ENCODE measurements at places on chromosomes 5 and 9. TPM values are rescaled to one million over a fixed set of nuclear protein-coding genes. Genes with fewer than 3 reads are reported as not detected.

TLX3 gene
- polyA plus RNA-seq: not detected

TERT gene
- polyA plus RNA-seq: 4.3 TPM

IRGM gene
- polyA plus RNA-seq: not detected

DNA sequence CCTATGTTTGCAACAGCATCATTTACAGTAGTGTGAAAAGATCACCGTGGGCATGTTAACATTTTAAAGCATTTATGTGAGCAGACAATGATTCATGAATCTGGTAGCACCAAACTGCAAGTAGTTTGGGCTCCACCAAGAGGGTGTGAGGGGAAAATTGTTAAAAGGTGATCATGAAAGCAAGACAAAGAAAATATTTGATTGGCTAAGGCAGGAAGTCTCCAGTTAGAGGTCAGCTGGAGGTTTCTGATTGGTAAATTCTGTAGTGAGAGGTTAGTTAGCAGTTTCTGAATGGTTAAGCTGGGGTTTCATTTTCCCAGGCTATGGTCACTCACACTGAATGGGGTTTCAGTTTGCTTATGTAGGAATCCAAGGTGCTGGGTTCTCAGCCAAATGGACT lies 13.5 kb upstream of the DRD1 start:
- peak; percentile 30 for DNase-seq

GRCh38 chr9:119611565-119611964 lies 242.3 kb upstream of the BRINP1 start:
- DNase-seq: no peak

OR1J2 gene
- not detected for polyA plus RNA-seq

DNA sequence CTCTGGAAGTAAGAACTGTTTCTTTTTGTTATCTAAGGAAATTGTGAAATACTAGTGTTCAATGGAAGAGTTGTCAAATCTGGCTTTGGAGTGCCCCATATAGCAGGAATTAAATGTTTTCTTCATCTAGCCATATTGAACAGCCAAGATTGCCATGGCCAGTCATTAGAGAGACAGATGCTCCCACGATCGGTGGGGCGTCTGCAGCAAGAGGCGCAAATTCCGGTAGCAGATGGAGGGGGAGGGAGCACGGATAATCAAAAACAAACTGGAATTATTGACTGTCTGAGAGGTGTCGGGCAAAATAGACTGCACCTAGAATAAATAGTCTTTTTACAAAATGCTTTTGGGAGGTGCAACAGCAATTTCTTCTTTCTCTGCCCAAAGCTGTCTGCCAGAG lies 139.1 kb upstream of the FSTL4 start:
- DNase-seq: no peak

LMX1B gene
- polyA plus RNA-seq: not detected

ENTPD8 gene
- polyA plus RNA-seq: not detected

DNA sequence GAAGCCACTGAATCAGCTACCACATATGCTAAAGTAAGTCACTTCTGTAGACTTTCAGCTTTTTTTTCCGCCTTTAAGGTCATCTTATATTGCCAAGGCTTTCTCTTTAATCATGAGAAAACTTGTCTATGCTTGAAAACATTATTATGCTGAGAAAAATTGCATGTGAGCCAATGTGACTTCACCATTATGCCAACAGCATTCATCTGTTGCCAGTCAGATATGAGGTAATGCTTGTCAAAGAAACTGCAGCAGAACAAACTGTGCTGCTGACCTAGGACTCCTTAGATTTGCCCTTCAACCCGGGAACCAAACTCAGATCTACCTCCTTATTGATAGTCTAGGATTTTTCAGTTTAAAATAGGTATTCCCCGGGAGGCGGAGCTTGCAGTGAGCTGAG lies 34.3 kb downstream of the SLC44A1 start:
- no peak for DNase-seq

GRCh38 chr5:148817606-148818005 lies 8.8 kb upstream of the ADRB2 start:
- DNase-seq: no peak

DNA sequence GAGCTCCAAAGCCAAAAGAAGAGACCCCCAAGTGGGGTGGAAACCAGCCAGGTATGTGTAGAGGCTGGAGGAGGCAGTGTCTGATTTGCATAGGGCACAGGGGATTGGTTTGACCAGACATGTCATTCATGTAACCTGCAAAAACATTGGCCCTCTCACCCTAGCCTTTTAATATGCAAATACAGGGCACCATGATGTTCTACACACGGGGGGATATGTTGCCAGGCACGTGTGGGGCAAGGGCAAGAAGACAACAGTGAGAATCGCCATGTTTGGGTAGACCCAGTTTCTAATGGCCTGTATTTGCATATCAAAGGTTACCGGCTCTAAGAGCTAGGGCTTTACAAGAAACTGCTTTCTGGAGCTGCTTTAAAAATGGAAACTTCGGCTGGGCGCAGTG lies 208.9 kb downstream of the GOLPH3 start:
- DNase-seq: no peak

DEPDC1B gene
- polyA plus RNA-seq: 63.3 TPM

DNA sequence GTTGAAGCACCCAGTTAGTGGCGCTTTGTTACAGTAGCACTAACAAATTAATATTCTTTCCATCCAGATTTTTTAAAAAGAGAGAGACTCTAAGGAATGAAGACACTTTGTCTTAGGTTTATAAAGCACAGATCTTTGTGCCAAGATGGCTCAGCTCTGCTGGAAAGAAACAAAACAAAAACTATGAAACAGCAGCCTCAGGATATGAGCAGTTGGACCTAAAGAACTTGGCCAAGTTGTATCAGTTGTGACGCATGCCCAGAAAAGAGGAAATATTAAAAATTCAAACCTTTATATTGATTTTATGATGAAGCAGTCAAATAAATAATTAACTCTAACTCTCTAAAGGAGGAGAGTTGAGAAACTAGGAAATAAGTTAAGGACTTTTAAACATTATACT lies 427.2 kb downstream of the SPOCK1 start:
- DNase-seq: no peak

SLC36A2 gene
- polyA plus RNA-seq: not detected

NXNL2 gene
- not detected for polyA plus RNA-seq

DNA sequence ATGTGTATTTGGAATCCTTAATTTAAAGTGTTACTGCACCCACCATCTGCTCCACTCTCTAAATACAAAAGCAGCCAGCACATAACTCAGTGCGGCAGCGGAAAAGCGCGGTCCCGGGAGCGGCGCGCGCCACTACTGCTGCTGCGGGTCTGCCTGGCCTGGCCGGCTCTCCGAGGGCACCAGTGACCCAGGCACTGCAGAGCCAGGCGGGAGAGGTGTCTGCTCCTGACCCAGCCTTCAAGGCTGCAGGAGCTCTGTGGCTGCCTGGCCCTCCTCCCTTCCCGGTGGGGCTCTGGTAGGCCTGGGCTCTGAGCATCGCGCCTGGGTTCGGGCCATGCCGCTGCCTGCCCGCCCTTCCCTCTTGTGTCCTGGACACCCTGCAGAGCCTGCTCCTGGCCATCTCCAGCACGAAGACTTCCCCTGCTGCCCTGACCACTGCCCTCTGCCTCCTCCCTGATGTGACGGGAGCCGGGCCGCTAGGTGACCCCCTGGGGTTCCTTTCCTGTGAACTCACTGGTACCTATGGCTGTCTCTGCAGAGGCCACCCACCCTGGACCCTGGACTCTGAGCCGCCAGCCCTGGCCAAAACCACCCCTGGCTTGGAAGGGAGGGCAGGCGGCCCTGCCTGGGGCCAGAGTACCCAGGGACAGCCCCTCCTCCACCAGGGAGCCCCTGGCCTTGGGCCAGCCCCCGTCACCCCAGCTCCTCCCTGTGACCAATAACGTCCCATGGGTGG lies 32.8 kb upstream of the UBAC1 start:
- DNase-seq: no peak

- DNase-seq: no peak
Observed at GRCh38 chr5:72599065-72599433, 91.8 kb upstream of the ZNF366 start.

GRCh38 chr9:91770229-91770628 lies 179.8 kb downstream of the ROR2 start:
- DNase-seq: no peak

- DNase-seq: no peak
Observed at GRCh38 chr5:37740331-37741066, 99.3 kb downstream of the GDNF start.

- DNase-seq: no peak
Observed at GRCh38 chr5:83570916-83571315, 99.4 kb downstream of the VCAN start.

DNA sequence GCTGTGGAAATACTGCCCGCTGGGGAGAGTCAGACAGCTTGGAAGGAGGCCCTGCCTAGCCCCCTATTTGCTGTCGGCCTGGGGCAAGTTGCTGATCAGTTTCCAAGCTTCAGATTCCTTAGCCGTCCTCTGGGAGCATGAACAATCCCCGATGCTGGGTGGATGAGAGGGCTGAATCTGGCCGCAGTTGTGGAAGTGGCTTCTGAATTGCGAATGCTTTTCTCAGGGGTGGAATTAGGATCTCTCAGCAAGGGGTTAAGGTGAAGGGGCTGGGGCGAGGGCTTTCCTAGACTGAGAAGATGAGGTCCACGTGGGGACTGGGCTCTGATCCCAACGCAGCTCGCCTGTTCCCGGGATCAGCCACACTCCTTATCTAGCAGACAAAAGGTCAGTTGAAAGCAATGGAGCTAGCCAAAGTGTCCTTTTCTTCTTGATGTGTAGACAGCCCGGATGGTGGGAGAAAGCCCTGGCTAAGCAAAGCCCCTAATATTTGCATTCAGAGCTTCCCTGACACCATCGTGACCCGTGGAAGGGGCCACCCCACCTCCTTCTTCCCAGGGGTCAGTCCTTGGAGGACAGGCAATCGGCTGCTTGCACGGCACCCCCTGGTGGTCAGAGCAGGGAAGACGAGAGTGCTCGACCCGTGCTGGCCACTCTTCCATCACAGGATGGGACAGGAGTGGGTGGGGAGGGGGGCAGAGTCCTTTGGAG lies 54.9 kb downstream of the COL15A1 start:
- DNase-seq: no peak

TMEM171 gene
- not detected for polyA plus RNA-seq

NEURL1B gene
- not detected for polyA plus RNA-seq

EQTN gene
- polyA plus RNA-seq: not detected

DNA sequence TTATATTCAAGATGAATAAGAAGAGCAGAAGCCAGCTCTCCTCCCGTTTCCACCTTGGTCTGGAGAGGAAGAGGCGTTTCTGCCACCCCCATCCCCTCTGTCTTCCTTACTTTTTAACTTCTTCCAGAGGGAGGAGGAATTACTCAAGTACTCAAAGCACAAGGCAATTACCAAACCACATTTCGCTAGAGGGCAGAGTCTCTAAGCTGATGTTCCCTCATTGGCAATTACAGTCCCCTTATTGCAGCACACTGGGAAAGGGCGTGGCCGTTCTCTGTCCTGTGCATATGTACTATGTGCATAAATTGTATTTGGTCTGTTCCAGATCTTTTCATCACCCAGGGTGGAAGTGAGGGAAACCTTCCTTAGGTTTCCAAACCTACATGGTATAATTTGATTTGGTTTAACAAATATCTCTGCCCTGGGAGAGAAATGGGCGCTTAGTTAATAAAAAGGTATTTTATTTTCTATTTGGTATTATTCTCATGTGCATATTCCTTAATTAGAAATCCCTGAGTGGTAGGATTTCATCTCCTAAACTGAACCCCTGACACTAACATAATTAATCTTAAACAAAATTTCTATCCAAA lies 29.8 kb upstream of the ALDOB start:
- DNase-seq: no peak

GRCh38 chr5:154740483-154740882 lies 14.7 kb upstream of the LARP1 start:
- no peak for DNase-seq

GRCh38 chr5:91183743-91184142 lies 199.4 kb downstream of the ARRDC3 start:
- DNase-seq: no peak

GRCh38 chr9:137232101-137232500 lies 1.4 kb downstream of the SLC34A3 start:
- no peak for DNase-seq

- no peak for DNase-seq
Observed at GRCh38 chr5:7824995-7825394, 25.9 kb downstream of the CFAP90 start.

PCDHB15 gene
- polyA plus RNA-seq: not detected

IL33 gene
- not detected for polyA plus RNA-seq

TLR4 gene
- polyA plus RNA-seq: 0.04 TPM

- DNase-seq: no peak
Observed at GRCh38 chr5:19488786-19489185, 499.2 kb downstream of the CDH18 start.

GRCh38 chr5:763998-764781 lies 20.3 kb downstream of the ZDHHC11B start:
- no peak for DNase-seq

DNA sequence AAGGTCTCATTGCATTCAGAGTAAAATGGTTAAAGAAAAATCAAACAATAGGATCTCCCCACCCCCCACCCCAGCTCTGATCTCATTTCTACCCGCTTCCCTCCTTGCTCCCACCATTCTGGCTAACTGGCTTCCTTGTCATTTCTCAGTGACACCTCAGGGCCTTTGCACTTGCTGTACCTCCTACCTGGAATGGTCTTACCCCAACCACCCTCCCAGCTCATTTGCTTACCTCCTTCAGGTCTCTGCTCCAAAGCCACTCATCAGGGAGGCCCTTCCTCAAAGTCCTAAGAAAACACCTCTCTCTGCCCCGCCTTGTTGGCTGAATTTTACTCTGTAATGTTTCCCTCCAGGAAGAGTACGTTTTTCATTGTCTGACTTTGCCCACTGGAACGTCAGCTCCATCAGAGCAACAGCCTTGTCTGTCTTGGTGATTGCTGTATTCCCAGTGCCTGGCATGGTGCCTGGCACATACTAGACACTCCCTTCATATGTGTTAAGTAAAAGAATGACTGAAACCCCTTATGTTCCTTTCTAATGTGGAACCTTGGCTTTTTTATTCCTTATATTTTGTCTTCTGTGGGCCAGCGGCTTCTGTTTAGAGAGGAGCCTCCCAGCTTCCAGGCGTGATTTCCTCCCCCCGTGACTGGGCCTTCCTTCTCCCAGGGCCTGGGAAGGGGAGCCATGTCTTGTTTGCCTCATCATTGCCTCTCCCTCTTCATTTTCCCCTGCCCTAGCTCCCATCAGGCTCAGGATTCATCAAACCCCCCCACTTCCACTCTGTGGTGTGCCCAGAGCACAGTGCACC lies 26.9 kb downstream of the NEURL1B start:
- no peak for DNase-seq

C9orf153 gene
- polyA plus RNA-seq: 0.43 TPM

- no peak for DNase-seq
Observed at GRCh38 chr9:107280543-107280942, 2.5 kb upstream of the RAD23B start.

DNA sequence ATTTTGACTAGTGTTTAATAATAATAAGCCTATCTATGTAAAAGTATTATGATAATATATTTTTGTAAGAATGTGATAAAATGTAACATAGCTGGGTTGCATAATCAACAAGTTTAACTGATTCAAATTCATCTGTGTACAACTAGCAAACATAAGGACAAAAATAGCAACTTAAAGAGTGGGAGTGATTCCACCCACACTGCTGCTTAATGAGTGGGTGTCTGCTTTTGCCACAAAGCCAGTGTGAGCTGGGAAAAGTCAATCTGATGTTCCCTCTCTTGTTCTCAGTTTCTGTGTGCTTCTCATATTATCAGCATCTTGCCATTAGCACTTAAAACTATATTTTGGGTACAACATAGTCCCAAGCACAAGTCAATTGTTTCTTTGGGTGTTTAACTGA lies 111.1 kb upstream of the DPYSL3 start:
- no peak for DNase-seq

Measured in GM12878 (cell line).